Neural progenitor cell (in vitro differentiated cells): ENCODE measurements at places on chromosomes 11 and 22. TPM values are rescaled to one million over a fixed set of nuclear protein-coding genes. Genes with fewer than 3 reads are reported as not detected.
A peak's percentile ranks its signal among the peaks of the same experiment; 100 is the strongest.

OR5F1 gene
- total RNA-seq = not detected in 2 replicates

NR1H3 gene
- 7.5 and 10.7 TPM in 2 replicates for total RNA-seq

DNA sequence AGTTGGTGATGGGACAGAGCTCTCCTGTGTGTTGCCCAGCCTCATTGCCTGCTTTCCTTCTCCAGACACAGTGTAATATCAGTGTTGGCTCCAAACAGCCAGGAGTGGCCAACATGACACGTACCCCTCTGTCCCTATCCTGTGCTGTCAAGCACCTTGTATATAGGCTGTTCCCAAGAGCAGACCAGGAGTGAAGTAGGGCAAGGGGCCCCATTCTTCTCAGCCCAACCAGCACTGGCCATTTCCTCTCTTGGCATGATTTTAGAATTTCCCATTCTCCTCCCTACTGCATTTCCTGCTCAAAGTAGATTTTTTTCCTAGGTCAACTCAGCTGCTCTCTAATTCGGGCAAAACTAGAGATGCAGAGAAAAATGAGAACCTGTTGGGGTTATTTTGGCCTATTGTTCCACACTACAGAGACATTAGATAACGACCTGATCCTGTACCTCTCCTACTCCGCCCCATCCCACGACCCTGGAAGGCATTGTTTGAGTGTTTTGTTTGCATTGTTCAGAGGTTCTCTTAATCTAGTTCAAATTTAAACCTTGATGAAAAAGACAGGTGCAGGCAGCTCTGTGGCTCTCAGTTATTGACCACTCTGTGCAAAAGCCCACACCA, 95.6 kb downstream of the RASSF10 start:
- no peaks in the 10 kb centered on the region for H3K36me3 ChIP-seq
- H3K4me1 ChIP-seq = peaks cover 48% of the 10 kb centered on the region
- no peaks in the 10 kb centered on the region for H3K27me3 ChIP-seq
- DNase-seq = no peak
- no peak overlapping the region for H3K4me3 ChIP-seq

GRCh38 chr11:128604723-128605122, 17.4 kb upstream of the ETS1 start:
- no peak for DNase-seq
- H3K36me3 ChIP-seq = no peaks in the 10 kb centered on the region
- no peak overlapping the region for H3K27ac ChIP-seq
- H3K27me3 ChIP-seq = peaks cover 6% of the 10 kb centered on the region
- no peak overlapping the region for H3K4me3 ChIP-seq

DNA sequence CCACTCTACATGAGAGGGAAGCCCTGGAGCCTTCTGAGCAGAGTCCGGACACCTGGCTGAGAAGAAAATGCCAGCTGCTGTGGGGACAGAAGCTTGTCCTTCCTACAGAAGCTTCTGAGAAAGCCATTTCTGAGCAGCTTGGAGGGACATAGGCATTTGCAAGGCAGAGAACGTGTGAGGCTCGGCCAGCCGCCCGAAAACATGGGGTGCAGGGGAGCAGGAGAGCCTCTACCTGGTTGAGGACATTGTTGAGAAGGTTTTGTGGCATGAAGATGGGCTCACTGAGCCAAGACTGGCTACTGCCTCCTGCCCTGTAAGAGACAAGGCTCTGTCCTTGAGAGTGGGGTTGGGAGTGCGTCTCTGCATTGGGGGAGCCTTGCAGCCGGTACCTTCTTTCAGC, 25.3 kb downstream of the SAMM50 start:
- H3K4me1 ChIP-seq = no peaks in the 10 kb centered on the region
- no peak for DNase-seq
- peaks cover 15% of the 10 kb centered on the region for H3K36me3 ChIP-seq
- H3K4me3 ChIP-seq = no peak overlapping the region

GRCh38 chr11:12876340-12876739, 132.8 kb upstream of the RASSF10 start:
- H3K27me3 ChIP-seq = no peaks in the 10 kb centered on the region
- no peaks in the 10 kb centered on the region for H3K36me3 ChIP-seq

DNA sequence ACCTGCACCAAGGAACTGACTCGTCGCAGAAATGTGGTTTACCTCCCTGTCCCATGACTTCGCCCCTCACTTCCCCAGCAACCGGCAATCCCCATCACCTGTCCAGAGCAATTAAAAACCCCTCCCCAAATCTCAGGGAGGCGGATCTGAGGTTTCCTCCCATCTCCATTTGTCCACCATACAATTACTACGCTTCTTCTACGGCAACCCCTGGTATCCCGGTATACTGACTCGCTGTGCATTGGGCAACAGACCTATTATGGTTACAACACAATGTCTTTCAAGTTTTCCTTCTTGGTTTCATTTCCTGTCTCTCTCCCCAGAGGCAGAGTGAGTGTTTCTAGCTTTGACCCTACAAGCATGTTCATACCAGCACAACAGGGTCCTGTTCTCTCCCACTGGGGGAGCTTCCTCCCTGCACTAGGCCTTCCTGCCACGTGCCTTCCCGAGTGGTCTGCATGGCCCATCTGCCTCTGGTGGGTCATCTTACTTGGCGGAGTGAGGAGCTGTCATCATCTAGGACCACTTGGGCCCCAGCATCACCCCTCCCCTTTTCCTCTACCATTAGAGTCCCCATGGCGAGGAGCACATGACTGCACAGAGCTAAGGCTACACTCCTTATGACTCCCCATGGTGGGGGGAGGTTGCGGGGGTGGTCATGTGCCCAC, 30.3 kb upstream of the NAP1L4 start:
- no peaks in the 10 kb centered on the region for H3K27me3 ChIP-seq
- H3K27ac ChIP-seq = no peak overlapping the region
- no peak overlapping the region for H3K4me3 ChIP-seq
- H3K36me3 ChIP-seq = no peaks in the 10 kb centered on the region
- DNase-seq = no peak

GRCh38 chr11:1356007-1356435, 33.7 kb upstream of the BRSK2 start:
- no peaks in the 10 kb centered on the region for H3K4me1 ChIP-seq
- no peaks in the 10 kb centered on the region for H3K36me3 ChIP-seq
- no peak overlapping the region for H3K4me3 ChIP-seq
- DNase-seq = no peak
- H3K27ac ChIP-seq = no peak overlapping the region
- H3K27me3 ChIP-seq = no peaks in the 10 kb centered on the region

DNA sequence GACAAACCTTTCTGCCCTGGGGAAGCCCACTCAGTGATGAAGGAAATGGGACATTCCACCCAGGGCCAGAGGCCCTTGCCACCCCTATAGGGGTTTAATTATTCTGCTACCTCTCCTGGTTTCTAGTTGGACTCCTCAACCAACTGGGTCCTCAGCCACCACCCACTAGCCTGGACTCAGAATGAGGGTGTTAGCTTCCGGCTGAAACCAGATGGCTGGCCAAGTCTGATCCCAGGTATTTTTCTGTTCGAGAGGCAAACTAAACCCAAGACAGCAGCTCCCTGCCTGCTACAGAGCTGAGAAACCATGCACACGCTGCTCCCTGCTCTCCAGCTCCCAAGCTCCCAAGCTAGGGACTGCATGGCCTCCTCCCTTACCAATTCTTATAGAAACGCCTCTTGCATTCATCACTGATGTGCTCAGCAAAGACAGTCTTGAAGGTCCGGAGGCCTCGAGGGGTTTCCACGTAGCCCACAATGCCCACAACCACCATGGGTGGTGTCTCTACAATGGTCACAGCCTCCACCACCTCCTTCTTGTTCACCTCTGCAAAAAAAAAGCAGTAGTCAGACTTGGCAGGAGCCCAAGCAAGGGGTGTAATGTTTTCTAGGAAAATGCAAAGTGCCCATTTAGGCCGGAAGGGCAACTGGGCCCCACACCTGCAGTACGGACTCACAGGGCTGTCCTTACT, 2.2 kb downstream of the RPL3 start:
- H3K27ac ChIP-seq = peak overlapping the region; percentile 35
- H3K4me3 ChIP-seq = peak overlapping the region; percentile 75
- H3K36me3 ChIP-seq = peaks cover 11% of the 10 kb centered on the region
- no peak for DNase-seq
- no peaks in the 10 kb centered on the region for H3K27me3 ChIP-seq

DNA sequence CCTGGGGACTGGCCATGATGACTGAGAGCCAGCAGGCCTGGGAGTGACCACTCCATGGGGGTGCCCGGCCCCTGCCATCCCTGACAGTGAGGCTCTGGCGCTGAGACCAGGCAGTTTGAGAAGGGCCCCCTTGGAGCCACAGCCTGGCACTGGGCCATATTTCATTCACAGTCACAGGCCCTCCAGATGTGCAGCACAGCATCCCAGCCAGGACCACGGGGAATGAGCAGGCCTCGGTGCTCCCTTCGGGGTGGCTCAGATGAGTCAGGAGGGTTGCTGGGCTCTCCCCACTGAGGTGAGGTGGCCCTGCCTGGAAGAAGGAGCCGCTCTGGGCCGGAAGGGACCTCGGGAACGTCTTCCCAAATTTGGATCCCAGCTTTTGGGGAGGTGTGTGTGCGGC, 53.0 kb downstream of the GRAMD4 start:
- no peaks in the 10 kb centered on the region for H3K36me3 ChIP-seq
- no peak overlapping the region for H3K27ac ChIP-seq
- DNase-seq = no peak
- no peak overlapping the region for H3K4me3 ChIP-seq

DNA sequence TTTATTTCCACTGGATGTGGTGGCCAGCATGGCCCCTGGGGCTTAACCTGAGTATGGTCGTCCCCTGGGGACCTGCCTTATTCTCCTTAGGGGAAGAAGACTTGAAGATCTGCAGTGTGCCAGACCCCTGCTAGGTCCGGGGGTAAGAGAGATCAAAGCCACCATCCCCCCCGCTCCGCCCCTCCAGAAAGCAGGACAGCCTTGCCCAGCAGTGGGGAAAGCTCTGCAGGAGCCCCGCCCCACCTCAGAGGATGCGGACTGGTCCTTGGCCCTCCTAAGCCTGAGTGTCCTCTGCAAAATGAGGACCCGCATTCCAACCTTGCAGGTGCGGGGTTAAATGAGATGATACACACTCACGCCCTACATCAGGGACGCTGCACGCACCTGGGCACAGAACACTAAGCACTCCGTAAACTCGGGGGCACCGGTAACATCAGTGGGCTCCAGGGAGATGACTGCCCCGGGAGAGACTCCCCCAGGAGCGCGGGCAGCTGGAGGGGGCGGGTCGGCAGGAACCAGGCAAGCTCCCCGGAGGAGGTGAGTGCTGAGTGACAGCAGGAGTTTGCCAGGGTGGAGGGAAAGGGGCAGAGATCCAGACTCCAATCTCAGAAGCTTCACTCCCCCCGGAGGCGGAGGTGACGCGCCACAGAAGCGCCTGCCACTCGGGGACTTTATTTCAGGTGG, 564 bp upstream of the ANO1 start:
- H3K4me3 ChIP-seq = peak overlapping the region; percentile 20
- H3K4me1 ChIP-seq = peaks cover 12% of the 10 kb centered on the region
- no peaks in the 10 kb centered on the region for H3K36me3 ChIP-seq
- DNase-seq = no peak
- H3K27ac ChIP-seq = no peak overlapping the region

- H3K27me3 ChIP-seq = no peaks in the 10 kb centered on the region
- peak; percentile 37 for DNase-seq
- no peaks in the 10 kb centered on the region for H3K4me1 ChIP-seq
- H3K27ac ChIP-seq = no peak overlapping the region
- H3K36me3 ChIP-seq = no peaks in the 10 kb centered on the region
- no peak overlapping the region for H3K4me3 ChIP-seq
These were observed 19.6 kb downstream of the FGF3 start for GRCh38 chr11:69799582-69799981.

- no peak overlapping the region for H3K4me3 ChIP-seq
- H3K36me3 ChIP-seq = no peaks in the 10 kb centered on the region
- H3K4me1 ChIP-seq = no peaks in the 10 kb centered on the region
- no peaks in the 10 kb centered on the region for H3K27me3 ChIP-seq
These were observed 118.3 kb downstream of the CD44 start for GRCh38 chr11:35257281-35257680.

DNA sequence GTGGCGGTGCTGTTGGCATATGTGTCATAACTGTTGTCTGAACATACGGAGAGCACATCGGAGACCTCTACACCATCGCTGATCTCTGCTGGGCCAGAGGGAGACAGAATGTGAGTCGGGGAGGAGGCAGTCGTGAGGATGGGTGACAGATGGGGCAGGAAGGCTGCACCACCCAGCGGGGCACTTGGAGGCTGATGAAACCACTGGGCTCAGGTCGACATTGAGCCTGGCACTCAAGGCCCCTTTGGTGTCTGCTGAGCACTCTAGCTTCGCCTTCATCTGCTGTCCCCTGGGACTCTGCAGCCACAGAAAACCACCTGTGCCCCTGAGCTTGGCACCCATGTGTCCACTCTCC, 2.5 kb upstream of the KLHL35 start:
- DNase-seq = no peak
- H3K4me3 ChIP-seq = no peak overlapping the region
- peaks cover 32% of the 10 kb centered on the region for H3K27me3 ChIP-seq
- no peak overlapping the region for H3K27ac ChIP-seq
- peaks cover 20% of the 10 kb centered on the region for H3K4me1 ChIP-seq
- no peaks in the 10 kb centered on the region for H3K36me3 ChIP-seq

DNA sequence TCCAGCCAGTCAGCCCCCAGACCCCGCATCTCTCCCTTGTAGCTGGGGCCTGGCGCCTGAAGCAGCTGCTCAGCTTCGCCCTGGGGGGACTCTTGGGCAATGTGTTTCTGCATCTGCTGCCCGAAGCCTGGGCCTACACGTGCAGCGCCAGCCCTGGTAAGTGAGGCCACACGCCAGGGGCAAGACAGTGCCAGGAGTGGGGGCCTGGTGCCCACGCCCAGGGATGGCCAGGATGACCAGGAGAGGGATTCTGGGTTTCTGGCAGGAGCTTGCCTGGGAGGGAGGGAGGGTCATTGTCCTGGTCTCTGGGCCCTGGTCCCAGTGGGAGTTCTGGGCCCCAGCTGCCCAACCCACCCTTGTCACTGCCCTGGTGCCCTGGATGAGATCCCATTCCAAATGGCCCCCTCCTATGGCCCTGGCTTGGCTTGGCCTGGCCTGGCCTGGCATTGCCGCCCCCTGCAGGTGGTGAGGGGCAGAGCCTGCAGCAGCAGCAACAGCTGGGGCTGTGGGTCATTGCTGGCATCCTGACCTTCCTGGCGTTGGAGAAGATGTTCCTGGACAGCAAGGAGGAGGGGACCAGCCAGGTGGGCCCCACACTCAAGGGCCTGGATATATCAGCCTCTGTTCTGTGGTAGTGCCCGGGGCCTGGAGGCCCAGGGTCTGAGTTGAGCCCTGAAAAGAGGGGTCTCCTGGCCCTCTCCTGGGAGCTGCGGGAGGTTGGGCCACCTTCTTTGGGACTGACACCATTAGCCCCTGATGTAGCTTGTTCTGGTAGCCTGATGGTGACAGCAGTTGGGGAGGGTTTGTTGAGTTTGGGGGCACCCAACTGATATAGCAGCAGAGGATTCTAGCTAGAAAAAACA, 3.7 kb downstream of the SLC39A13 start:
- H3K27ac ChIP-seq = no peak overlapping the region
- no peak overlapping the region for H3K4me3 ChIP-seq
- DNase-seq = peak; percentile 80
- H3K4me1 ChIP-seq = no peaks in the 10 kb centered on the region

GRCh38 chr11:1854949-1855885, 2.3 kb downstream of the LSP1 start:
- H3K36me3 ChIP-seq = no peaks in the 10 kb centered on the region
- H3K4me1 ChIP-seq = peaks cover 8% of the 10 kb centered on the region
- no peak overlapping the region for H3K4me3 ChIP-seq
- DNase-seq = no peak
- peaks cover 2% of the 10 kb centered on the region for H3K27me3 ChIP-seq
- no peak overlapping the region for H3K27ac ChIP-seq

GRCh38 chr11:18707811-18708340, 9.3 kb downstream of the TMEM86A start:
- H3K36me3 ChIP-seq = no peaks in the 10 kb centered on the region
- no peak for DNase-seq
- peaks cover 49% of the 10 kb centered on the region for H3K27me3 ChIP-seq
- no peaks in the 10 kb centered on the region for H3K4me1 ChIP-seq
- no peak overlapping the region for H3K4me3 ChIP-seq
